ENCODE measurements at places on chromosomes 12 and 14. TPM values are rescaled to one million over a fixed set of nuclear protein-coding genes. Genes with fewer than 3 reads are reported as not detected.

The LUM gene
- total RNA-seq: 582 TPM

The IAPP gene
- total RNA-seq: not detected

The PFKM gene
- 50.5 TPM for total RNA-seq

The TAS2R7 gene
- not detected for total RNA-seq

The IFT81 gene
- total RNA-seq: 30.8 TPM

The CBX5 gene
- total RNA-seq: 38.3 TPM

The MYO1H gene
- not detected for total RNA-seq

The CAPS2 gene
- 12.9 TPM for total RNA-seq

The ESPL1 gene
- total RNA-seq: 1.5 TPM

The TSPAN19 gene
- total RNA-seq: not detected

The MBIP gene
- total RNA-seq: 11.1 TPM

The GPR84 gene
- not detected for total RNA-seq

The PMCH gene
- total RNA-seq: 0.27 TPM

The KCNJ8 gene
- 2.1 TPM for total RNA-seq

The COX8C gene
- total RNA-seq: not detected

The DNAI7 gene
- 4.2 TPM for total RNA-seq

The GYS2 gene
- not detected for total RNA-seq

The TROAP gene
- 11.3 TPM for total RNA-seq

The C14orf39 gene
- 0.18 TPM for total RNA-seq

The TPPP2 gene
- total RNA-seq: not detected

The MUCL1 gene
- not detected for total RNA-seq

The MANSC4 gene
- not detected for total RNA-seq

The NKX2-1 gene
- total RNA-seq: not detected

The RIMBP2 gene
- 0.74 TPM for total RNA-seq

The LRRK2 gene
- total RNA-seq: 22.1 TPM

The KLHDC1 gene
- 12.8 TPM for total RNA-seq

The P2RX2 gene
- not detected for total RNA-seq

The MSRB3 gene
- 55.1 TPM for total RNA-seq

The MYF6 gene
- total RNA-seq: not detected

The CD4 gene
- not detected for total RNA-seq

The TTC8 gene
- 62.6 TPM for total RNA-seq

The KRT6C gene
- not detected for total RNA-seq

The ERH gene
- 51.0 TPM for total RNA-seq

The OR10G3 gene
- total RNA-seq: not detected

The PYGL gene
- 39.3 TPM for total RNA-seq

The KRT3 gene
- not detected for total RNA-seq

The KRT84 gene
- total RNA-seq: not detected

The DENR gene
- 60.6 TPM for total RNA-seq

The SERPINA10 gene
- total RNA-seq: not detected

The CLEC2A gene
- not detected for total RNA-seq

The C2CD5 gene
- 24.5 TPM for total RNA-seq

The CDKN1B gene
- 41.2 TPM for total RNA-seq

The RDH16 gene
- 0.09 TPM for total RNA-seq

The SSPN gene
- total RNA-seq: 9.3 TPM

The NEMP1 gene
- 4.7 TPM for total RNA-seq

The C12orf60 gene
- total RNA-seq: 0.99 TPM

The WNT1 gene
- not detected for total RNA-seq

The ZDHHC22 gene
- total RNA-seq: not detected

The LMNTD1 gene
- not detected for total RNA-seq

The EIF2S3B gene
- total RNA-seq: 9.2 TPM

The GMFB gene
- 73.8 TPM for total RNA-seq

The CCDC177 gene
- total RNA-seq: not detected

The RFX4 gene
- not detected for total RNA-seq

The NYNRIN gene
- total RNA-seq: 45.1 TPM

The EMP1 gene
- 244 TPM for total RNA-seq

The ARHGDIB gene
- total RNA-seq: 7.2 TPM

The CABP1 gene
- 0.54 TPM for total RNA-seq

The DHRS4L2 gene
- 8.3 TPM for total RNA-seq

The LRRIQ1 gene
- total RNA-seq: 1.5 TPM

All from fibroblast of the aortic adventitia (primary cell).